ENCODE measurements at places on chromosomes 3 and 15.

- no peak for DNase-seq
These were observed 76.7 kb downstream of the SST start for GRCh38 chr3:187593451-187593850.

GRCh38 chr15:51536965-51537574 is 85.5 kb downstream of the DMXL2 start:
- no peak for DNase-seq

- DNase-seq, result no peak
These were observed 731.6 kb downstream of the GBE1 start for GRCh38 chr3:81029861-81030260.

- DNase-seq, result no peak
These were observed 116.4 kb upstream of the TJP1 start for GRCh38 chr15:29938361-29939335.

- no peak for DNase-seq
These were observed 17.0 kb downstream of the PEAK1 start for GRCh38 chr15:77402740-77403379.

GRCh38 chr3:18579661-18580060 is 154.5 kb upstream of the SATB1 start:
- DNase-seq, result no peak

Measured in activated naive CD4-positive, alpha-beta T cell treated with Interleukin-2 at 50 U/mL for 16 hours (primary cell).